ENCODE measurements at places on chromosomes 2 and 18.
A peak's percentile ranks its signal among the peaks of the same experiment; 100 is the strongest.

GRCh38 chr2:37730037-37730818 lies 58.8 kb upstream of the CDC42EP3 start:
- no peak for DNase-seq

- no peak for DNase-seq
Observed at GRCh38 chr2:181887045-181887444, 4.5 kb upstream of the ITPRID2 start.

GRCh38 chr18:9323750-9324445 lies 10.7 kb upstream of the TWSG1 start:
- no peak for DNase-seq

DNA sequence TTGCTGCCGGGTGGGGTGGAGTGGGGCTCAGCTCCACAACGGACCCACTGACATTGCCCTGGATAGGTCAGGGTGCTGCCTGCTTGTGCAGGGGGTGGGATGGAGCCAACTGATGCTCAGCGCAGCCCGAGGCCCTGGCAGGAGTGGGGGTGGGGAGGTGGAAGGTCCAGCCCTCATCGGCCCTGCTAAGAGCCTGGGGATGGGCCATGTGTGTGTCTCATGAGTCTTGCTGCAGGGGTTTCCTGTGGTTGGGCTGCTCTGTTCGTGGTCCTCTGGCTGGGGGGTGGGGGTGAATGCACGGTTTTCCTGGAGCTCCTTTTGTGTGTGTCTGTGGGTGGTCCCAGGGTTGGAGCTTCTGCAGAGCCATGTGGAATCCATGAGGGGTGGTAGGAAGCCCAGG lies 39.4 kb upstream of the GALR1 start:
- no peak for DNase-seq

- no peak for DNase-seq
Observed at GRCh38 chr2:151757861-151758260, 23.6 kb upstream of the NEB start.

GRCh38 chr2:230160112-230160660 lies 59.6 kb downstream of the SP110 start:
- DNase-seq, result peak; percentile 60

GRCh38 chr2:27039871-27040270 lies 7.1 kb downstream of the TMEM214 start:
- no peak for DNase-seq

- DNase-seq, result no peak
Observed at GRCh38 chr2:215884451-215885087, 128.8 kb downstream of the MREG start.

- DNase-seq, result no peak
Observed at GRCh38 chr2:60148716-60149115, 404.7 kb downstream of the BCL11A start.

GRCh38 chr2:232094201-232094600 lies 132.7 kb downstream of the DIS3L2 start:
- no peak for DNase-seq

- no peak for DNase-seq
Observed at GRCh38 chr18:68532328-68532885, 182.5 kb downstream of the TMX3 start.

DNA sequence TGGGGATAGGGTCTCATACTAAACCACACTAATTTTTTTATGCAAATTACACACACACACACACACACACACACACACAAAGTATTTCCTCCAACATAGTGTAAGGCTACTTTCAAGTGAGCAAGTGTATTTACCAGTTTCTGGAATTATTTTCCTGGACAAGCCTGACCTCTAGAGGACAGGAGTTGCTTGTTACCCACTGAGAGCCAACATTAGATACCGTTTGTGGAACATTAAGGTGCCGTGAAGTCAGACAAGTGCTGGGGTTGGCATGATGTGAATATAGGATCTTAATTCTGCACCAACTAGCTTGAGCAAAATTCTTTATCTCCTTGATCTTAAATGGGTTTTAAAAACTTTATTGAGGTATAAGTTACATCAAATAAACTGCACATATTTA lies 39.3 kb upstream of the SERPINB2 start:
- DNase-seq, result peak; percentile 54

DNA sequence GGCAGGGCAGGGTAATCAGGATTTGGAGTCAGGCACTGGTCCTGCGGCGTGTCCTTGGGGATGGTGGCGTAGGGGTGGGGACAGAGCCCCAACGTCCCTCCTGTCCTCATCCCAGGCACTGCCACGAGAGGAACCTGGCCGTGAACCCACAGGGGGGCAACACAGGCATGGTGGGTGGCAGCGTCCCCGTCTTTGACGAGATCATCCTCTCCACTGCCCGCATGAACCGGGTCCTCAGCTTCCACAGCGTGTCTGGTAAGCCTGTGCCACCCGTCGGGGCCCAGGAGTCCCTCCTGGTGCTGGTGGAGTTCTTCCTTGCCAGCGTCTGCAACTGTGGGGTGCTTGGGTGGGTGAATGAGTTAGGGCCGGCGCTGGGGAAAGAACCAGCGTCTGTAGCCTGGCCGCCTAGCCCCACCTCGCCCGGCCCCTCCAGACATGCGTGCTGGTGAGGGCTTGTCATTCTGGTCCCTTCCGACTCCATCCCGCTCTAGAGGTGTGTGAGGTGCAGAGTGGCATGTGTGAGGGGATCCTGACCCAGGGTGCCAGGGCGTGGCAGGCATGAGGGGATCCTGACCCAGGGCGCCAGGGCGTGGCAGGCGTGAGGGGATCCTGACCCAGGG lies 8.0 kb downstream of the D2HGDH start:
- no peak for DNase-seq
